Mammary microvascular endothelial cell (primary cell): ENCODE measurements at places on chromosomes 6 and 20. TPM values are rescaled to one million over a fixed set of nuclear protein-coding genes. Genes with fewer than 3 reads are reported as not detected.

TEAD3 gene
- 0.15 and 0.27 TPM in 2 replicates for total RNA-seq

GCNT2 gene
- 9.3 and 10.0 TPM in 2 replicates for total RNA-seq

DEF6 gene
- 0.44 and 1.5 TPM in 2 replicates for total RNA-seq

OLIG3 gene
- total RNA-seq = not detected in 2 replicates

RNF144B gene
- 74.5 and 77.0 TPM in 2 replicates for total RNA-seq

DUSP15 gene
- 0.44 TPM in 1 of 2 replicates, not detected in the other for total RNA-seq
